ENCODE measurements at places on chromosomes 11 and 22.
A peak's percentile ranks its signal among the peaks of the same experiment; 100 is the strongest.

DNA sequence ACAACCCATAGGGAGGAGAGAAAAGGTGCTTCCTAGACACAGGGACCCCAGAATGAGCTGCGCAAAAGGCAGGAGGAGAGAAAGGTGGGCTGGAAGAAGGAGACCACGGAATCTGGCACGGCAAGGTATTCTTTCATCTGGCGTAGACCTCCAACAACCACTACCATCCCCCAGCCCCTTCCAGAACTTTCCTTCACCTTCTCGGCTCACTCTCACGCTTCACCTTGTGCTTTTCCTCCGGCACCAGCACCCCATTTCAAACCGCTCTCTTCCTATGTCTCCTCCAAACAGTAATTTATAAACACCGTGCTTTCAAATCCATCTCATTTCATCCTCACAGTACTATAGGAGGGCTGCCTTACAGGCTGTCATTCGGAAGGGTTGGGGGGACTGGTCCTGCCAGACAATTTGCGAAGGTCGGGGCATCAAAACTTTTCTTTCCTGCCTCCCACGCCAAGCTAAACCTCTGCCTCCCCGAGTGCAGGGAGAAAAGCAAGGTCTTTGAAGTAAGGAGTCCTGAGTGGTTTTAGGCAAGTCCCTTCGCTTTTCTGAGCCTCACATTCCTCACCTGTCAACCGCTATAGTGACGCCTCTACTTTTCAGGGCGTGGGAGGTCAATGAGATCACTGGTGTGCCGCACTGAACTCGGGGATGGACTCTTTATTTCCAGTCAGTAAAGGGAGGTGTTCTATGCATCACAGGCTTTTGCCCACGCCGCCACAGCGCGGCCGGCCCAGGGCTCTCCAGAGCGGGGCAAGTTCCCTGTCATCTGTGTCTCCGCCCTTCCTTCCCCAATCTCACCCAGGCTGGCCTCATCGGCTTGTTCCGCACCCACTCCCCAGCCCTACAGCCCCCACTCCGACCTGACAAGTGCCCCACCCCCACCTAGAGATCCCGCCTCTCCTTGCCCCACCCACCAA, 800 bp downstream of the KCTD21 start:
- DNase-seq: peak; percentile 59

GRCh38 chr11:120608760-120609211, 97.2 kb downstream of the GRIK4 start:
- DNase-seq: peak; percentile 81

DNA sequence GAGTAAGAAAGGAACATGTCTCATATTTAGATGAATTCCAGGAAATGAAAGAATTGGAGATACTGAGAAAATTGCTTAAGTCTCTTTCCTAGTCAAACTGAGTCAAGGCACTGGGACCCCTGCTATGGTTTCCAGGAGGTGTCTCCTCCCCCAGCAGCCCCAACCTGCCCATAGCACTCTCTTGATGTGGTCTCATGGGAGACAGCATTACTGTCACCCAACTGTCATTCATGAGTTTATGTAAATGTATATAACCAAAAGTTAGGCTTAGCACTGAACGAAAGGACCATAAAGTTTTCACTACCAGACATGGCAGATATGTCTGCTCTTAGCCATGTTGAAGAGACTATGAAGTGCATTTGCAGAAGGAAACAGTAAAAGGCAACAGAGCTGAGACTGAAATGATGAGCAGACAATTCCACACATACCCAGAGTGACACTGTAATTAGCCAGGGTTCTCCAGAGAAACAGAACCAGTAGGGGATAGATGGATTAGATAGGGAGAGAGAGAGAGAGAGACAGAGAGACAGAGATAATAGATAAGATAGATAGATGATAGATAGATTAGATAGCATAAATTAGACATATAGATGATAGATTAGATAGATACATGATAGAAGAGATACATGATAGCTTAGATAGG, 328.1 kb downstream of the BRD1 start:
- no peak for DNase-seq

- no peak for DNase-seq
These were observed 76.0 kb downstream of the SC5D start for GRCh38 chr11:121368364-121369240.

- peak; percentile 70 for DNase-seq
These were observed 37.0 kb upstream of the DNAJB7 start for GRCh38 chr22:40898850-40899357.

- DNase-seq: no peak
These were observed 10.2 kb downstream of the LYVE1 start for GRCh38 chr11:10558288-10558687.

DNA sequence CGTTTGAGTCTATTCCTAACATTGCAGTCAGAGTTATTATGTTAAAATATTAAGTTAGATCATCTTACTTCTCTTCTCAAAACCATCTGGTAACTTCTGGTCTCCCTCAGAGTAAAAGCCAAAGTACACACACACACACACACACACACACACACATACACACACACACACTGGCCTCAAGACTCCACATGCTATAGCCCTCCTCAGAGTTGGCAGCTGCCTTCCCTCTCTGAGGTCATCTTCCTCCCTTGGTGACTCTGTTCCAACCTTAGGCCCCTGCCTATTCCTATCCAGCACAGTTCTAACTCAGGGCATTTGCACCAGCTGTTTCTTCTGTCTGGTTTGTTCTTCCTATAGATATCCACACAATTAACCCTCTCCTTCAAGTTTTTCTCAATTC, 272.0 kb upstream of the SESN3 start:
- no peak for DNase-seq

DNA sequence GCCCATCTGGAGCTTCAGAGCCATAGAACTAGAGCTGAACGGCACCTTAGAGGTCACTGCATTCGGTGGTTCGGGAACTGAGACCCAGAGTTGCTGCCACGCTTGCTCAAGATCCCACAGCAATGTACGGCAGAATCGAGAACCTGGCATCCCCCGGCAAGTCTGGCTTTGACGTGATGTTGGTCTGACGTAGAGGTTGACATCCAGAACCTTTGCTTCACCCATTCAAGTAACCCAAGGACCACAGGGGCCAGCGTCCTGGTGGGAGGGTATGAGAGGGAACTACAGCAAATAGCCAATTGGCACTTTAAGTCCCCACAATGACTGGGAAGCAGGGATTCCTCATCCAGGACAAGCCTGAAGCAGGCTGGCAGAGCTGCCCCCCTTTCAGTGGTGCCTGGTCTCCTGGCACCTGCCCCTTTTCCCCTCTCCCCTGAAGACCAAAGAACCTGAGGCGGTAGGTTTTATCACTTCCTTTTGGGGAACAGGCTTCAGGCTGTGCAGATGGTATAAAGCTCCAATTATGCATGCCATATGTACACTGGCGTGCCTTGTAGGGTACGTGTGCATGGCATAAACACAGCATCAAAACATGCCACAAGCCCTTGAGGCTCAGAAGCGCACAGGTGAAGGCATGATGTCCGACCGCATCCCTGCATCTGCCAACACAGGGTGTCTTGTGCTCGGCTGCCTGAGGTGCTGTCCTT, 15.3 kb upstream of the TEF start:
- no peak for DNase-seq

DNA sequence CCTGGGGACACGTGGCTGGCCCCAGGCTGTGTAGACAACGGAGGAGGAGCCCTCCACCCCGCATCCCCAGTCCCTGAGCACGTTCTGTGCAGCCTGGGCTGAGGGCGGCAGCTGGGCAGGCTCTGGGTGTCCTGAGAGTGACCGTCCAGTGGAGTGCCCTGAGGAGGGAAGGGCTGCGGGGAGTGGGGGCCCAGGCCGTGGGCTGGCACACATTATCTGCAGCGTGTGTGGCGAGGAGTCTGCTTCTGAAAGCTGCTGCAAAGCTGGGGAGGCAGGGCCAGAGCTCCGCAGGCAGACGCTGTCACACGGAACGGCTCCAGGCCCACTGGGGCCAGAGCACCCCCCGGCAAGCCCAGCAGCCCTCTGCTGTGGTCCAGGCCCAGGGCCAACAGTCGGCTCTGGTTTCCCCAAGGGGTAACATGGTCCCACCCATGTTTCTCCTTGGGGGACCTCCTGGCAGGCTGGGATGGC, 835 bp upstream of the ANO9 start:
- DNase-seq: no peak

DNA sequence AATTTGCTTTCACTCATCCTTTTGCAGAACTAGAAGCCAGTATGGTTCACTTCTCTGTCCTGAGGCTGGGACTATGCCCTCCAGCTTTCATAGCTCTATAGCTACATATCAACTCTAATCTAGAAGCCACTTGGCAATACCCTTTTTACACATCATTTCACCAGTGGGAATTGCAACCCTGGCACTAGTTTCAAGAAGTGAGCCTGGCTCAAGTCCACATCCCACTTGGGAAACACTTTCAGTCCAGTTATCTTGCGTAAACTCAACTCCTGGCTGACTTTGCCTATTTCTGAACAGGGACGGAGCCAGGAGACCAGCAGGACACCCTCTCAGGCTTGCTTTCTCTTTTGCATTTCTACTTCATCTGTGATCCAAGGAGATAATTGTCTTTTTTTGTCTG, 19.9 kb upstream of the FAT3 start:
- DNase-seq: no peak

- DNase-seq: no peak
These were observed 89.7 kb downstream of the EFCAB6 start for GRCh38 chr22:43722444-43722843.

DNA sequence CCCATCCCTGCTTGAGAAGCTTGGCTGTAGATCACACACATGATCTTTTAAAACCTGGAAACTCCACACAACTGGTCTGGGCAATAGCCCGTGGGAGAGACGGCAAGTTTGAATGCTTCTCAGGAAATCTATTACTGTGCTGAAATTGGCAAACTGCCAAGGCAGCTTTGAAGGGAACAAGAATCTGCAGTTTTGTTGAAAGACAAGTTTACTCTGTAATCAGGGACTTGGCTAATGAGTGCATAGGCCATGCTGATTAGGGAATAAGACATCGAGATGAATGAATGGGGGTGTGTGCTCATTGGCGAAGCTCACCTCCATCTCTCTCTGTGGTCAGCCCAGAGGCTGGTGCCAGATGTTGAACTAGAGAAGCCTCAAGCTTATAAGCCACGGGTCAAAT, 218.8 kb downstream of the HIPK3 start:
- DNase-seq: peak; percentile 30

DNA sequence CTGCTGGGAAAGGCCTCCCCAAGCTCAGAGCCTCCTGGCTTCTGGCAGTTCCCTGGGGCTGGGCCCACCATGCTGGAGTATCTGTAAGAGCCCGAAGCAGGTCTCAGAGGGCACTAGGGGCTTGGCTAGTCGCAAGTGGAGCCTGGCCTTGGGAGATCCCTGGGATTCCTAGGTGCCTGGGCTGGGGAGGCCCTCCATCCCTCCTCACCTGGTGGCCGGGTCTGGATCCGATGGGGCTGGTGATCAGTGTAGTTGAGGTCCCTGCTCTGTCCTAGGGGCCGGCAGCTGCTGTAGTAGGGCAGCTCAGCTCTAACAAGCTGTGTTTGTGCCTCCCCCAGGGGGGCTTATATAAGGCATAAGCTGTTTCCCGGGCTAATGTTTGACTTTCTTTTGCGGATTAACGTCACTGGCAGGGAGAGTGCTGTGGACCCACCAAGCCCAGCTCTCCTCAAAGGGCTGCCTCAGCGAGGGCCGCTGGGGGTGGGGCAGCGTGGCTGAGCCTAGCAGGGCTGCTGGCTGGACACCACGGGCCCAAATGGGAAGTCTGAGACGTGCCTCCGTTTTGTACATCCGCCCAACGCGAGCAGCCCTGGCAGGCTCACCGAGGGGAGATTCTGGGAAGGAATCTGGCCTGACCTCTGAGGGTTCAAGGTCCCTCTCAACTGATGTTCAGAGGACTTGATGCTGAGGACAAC, at the start of gene SLC22A8:
Gene SLC22A8, minus strand, starts transcription at position 321 of the 695 bp plus-strand sequence. CDS start 883 bp downstream, outside the sequence.
- no peak for DNase-seq

DNA sequence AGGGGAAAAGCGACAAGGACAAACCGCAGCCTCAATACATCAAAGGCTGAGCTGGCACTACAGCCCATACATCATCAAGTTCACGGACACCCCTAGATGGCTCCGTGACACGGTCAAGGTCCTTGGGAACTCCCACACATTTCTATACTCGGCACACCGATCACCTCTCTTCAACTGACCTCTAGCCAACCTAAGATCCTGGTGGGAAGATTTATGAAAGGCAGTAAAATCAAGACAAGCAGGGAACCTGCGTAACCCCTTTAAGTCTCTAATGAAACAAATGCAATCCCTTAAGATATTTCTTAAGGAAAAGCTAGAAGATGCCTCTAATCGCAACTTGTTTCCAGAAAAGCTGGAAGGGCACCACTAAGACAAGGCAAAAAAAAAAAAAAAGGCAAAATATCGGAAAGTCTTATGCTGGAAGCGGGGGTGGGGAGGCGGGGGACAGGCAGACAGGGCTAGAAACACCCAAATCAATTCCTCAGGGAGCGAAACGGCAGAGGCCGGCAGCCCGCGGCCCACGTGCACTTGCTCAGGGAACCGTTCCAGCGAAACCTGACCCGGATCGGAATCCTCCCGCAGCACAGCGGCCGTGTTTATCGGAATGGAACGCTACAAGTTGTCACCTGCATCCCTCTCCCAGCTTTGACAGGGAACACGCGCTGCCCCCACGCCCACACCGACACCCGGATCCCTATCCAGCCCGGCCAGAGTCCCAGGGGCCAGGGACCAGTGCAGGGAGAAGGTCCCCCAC, 1.4 kb downstream of the ARHGAP20 start:
- DNase-seq: peak; percentile 63

DNA sequence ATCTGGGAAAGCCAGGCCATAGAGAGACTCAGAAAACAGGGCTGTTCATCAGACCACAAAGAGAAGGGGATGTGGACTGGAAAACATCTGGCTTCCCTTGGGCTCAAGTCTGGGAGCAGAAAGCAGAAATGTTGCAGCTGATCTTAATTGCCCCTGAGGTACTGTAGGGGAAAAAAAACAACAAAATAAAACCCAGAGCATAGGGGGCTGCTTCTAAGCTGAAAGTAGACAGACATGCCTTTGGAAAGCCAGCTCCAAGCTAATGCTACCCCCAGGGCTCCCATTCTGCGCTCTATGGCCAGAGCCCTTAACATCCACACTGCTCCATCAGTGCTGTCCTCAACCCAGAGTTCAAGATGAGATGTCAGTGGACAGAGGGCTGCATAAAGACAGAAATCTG, 2.0 kb upstream of the PACSIN3 start:
- no peak for DNase-seq

- DNase-seq: no peak
These were observed 57.0 kb downstream of the OR10A6 start for GRCh38 chr11:7874056-7874455.

DNA sequence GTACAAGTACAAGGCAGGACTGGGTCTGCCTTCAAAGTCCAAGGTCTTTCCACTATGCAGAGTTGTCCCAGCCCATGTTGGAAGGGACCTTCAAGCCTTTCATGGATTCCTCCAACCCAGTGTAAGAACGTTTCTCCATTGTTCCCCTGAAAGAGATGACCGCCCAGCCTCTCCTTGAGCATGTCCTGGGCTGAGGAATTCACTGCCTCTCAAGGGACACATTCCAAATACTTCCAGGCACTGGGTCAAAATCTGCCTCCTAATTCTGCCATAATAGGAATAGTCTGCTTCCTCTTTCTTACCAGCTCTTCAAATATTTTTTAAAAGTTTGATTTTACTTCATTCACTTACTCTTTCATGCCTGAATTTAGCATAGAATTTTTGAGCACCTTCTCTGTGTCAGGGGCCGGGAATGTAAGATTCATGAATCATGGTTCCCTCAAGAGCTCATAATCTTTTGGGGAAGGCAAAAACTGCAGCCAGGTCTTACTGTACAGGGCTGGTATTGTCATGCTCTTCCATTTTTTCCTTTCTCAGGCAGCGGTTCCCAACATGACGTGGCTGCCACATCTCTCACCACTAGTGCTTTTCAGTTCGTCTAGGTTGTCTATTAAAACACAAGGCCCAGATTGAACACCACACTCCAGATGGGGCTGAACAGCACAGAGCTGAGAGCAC, 143.3 kb upstream of the TBCEL start:
- no peak for DNase-seq

Data from AG20443 (cell line).